ENCODE measurements at places on chromosomes 11 and 22. TPM values are rescaled to one million over a fixed set of nuclear protein-coding genes. Genes with fewer than 3 reads are reported as not detected.
A peak's percentile ranks its signal among the peaks of the same experiment; 100 is the strongest.

Gene FAM180B
- 0.11 TPM for total RNA-seq

Gene APOL2
- total RNA-seq, result 64.5 TPM

Gene OR10AG1
- total RNA-seq, result not detected

Gene SMIM38
- 0.94 TPM for total RNA-seq

GRCh38 chr11:20020198-20020597 is 140.1 kb downstream of the DBX1 start:
- no peak overlapping the region for H3K27ac ChIP-seq
- no peak overlapping the region for H3K4me3 ChIP-seq
- peaks cover 5% of the 10 kb centered on the region for H3K27me3 ChIP-seq
- no peak for DNase-seq
- H3K4me1 ChIP-seq, result no peaks in the 10 kb centered on the region
- no peaks in the 10 kb centered on the region for H3K36me3 ChIP-seq

DNA sequence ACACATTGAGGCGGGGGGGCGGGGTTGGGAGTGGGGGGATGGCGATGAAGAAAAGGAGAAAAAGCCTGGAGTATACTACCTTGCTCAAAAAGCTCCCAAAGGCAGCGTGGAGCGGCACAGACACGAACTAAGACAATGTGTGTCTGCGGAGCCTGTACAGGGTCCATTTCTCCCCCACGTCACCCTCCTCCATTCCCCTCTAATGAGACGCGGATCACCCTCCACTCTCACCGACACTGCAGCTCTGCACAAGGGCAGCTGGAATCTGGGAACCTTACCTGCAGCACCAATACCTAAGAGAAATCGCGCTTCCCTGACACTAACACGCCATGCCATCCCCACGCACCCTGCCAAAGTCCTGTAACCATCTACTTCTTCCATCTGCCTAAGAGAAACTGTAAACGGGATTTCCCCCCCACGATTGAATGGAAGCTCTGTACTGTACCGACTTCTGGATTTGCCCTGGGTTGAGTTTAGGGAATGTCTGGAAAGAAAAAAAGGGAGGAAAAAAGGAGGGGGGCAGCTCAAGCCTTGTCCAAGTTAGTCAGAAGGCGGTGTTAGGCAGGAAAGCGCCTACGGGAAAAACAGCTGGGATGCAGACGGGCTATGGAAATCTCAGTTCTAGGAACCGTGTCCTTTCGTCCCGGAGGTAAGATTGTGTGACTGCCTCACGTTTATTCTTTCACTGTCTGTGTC is 125.7 kb upstream of the C11orf58 start:
- H3K27me3 ChIP-seq, result peaks cover 44% of the 10 kb centered on the region
- DNase-seq, result no peak
- peak overlapping the region; percentile 62 for H3K4me3 ChIP-seq
- H3K36me3 ChIP-seq, result no peaks in the 10 kb centered on the region

GRCh38 chr11:121841487-121842191 is 274.4 kb downstream of the BLID start:
- H3K36me3 ChIP-seq, result no peaks in the 10 kb centered on the region
- H3K4me1 ChIP-seq, result no peaks in the 10 kb centered on the region
- DNase-seq, result no peak
- no peak overlapping the region for H3K27ac ChIP-seq
- H3K27me3 ChIP-seq, result no peaks in the 10 kb centered on the region
- no peak overlapping the region for H3K4me3 ChIP-seq

- no peak overlapping the region for H3K4me3 ChIP-seq
- peak; percentile 69 for DNase-seq
Observed at GRCh38 chr11:72326151-72326848, 82.3 kb upstream of the PHOX2A start.

DNA sequence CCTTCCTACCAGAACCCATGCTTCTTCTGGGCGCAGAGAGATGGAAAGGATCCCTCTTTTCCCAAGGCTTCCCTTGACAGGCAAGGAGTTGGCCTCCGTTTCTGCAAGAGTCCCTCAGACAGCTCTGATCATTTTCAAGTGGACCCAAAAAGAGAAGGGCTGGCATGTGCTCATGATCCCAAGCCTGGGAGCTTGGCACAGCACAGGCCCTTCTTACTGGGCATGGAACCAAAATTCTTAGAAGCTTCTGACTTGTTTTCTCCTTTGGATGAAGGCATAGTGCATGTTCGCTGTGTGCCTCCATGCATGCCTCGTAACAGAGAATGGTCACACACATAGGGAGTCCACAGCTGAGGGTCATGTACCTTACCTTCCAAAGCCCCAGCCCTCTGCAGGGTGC is 449.6 kb downstream of the MIAT start:
- peaks cover 18% of the 10 kb centered on the region for H3K27me3 ChIP-seq
- no peaks in the 10 kb centered on the region for H3K4me1 ChIP-seq
- no peak for DNase-seq
- no peak overlapping the region for H3K4me3 ChIP-seq
- no peaks in the 10 kb centered on the region for H3K36me3 ChIP-seq
- H3K27ac ChIP-seq, result no peak overlapping the region

DNA sequence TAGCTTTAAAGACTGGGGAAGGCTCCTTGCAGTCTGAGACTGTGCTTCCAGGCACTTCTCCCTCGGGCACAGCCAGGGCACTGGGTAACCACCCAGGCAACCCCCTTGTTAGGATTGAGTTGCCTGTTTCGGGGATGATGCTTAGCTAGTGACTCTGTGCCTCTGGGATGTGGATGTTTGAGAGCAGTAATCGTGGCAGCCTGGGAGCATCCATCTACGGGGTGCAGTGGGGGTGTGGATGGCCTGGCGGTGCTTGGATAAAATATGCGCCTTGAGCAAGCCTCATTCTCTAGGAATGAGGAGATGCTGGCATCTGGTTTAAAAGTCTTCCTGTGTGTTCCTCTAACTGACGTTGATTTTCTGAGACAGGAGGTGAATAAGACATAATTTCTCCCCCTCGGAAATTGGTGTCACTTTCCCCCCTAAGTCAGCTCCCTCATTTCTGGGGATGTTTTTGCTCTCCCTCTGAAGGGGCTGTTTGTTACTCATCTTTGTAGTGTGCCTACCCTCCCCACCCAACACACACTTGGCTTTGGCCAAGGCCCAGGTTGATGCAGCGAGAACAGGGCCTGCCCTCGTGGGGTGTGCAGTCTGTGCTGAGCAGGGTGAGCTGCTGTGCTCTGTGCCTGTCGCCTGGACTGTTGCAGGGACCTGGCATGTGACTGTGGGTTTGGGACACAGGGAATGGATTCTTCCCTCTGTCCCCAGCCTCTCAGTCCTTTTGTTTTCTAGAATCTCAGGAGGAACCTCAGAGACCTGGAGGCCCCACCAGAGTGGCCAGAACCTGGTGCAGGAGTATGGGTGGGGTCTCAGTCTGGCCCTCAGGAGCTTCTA is 2.0 kb downstream of the GNAZ start:
- H3K4me1 ChIP-seq, result peaks cover 8% of the 10 kb centered on the region
- no peaks in the 10 kb centered on the region for H3K36me3 ChIP-seq

GRCh38 chr11:61048368-61049062 is 53.8 kb upstream of the CD5 start:
- peaks cover 69% of the 10 kb centered on the region for H3K4me1 ChIP-seq
- peaks cover 59% of the 10 kb centered on the region for H3K36me3 ChIP-seq
- no peak for DNase-seq
- no peaks in the 10 kb centered on the region for H3K27me3 ChIP-seq
- H3K4me3 ChIP-seq, result peak overlapping the region; percentile 18
- peak overlapping the region; percentile 81 for H3K27ac ChIP-seq

- no peak for DNase-seq
- no peaks in the 10 kb centered on the region for H3K4me1 ChIP-seq
- H3K36me3 ChIP-seq, result no peaks in the 10 kb centered on the region
- peaks cover 13% of the 10 kb centered on the region for H3K27me3 ChIP-seq
Observed at GRCh38 chr11:127806501-127806900, 780.9 kb downstream of the ETS1 start.

GRCh38 chr11:4763096-4763495 is 6.6 kb downstream of the OR51F1 start:
- no peak for DNase-seq
- no peak overlapping the region for H3K27ac ChIP-seq
- no peak overlapping the region for H3K4me3 ChIP-seq
- H3K36me3 ChIP-seq, result no peaks in the 10 kb centered on the region
- H3K4me1 ChIP-seq, result peaks cover 2% of the 10 kb centered on the region

DNA sequence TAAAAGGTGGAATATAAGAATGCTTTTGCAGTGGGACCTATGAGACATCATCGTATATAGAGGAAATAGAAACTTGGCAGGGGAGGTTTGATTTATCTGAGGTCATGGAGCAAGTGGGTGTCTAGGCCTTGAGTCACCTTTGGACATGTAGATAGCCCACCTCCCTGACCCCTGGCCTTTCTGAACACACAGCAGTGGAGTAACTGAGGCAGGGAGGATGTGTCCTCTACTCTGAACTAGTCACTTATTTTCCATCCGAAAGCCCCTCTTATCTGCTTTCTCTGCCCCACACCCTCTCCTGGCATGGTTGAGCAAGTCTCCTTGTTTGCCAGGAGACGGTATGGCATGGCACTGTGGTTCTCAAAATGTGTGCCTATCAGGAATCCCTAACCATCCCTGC is 7.9 kb downstream of the CD82 start:
- H3K36me3 ChIP-seq, result peaks cover 41% of the 10 kb centered on the region
- peak overlapping the region; percentile 51 for H3K4me3 ChIP-seq
- peak overlapping the region; percentile 100 for H3K27ac ChIP-seq
- peaks cover 92% of the 10 kb centered on the region for H3K4me1 ChIP-seq

DNA sequence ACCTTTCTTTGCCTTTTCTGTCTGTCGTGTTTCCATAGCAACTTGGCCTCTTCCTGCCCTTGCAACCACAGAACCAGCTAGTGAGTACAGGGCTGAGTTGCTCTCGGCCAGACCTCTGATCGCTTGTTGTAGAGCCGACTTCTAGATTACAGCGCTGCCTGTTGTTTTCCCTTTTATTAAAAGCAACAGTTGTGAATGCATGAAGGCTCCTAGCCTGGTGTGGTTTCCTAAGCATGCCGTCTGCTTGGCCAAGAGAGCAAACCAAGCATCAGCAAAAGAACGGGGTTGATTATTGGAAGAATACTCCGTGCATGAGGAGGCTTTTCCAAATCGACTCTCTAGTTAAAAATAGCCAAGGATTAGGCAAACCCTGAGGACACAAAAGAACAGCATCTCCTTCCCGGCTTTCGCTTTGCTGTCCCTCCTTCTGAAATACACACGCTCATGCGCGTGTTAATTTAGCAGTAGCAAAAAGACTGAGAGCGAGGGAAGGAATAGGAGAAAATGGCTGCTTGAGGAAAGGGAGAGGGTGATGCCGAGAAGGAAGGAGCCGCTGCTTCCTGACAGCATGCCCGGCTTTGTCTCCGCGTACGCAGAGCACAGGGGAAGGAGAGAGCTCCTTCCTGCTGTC is 71.5 kb upstream of the TTC12 start:
- no peaks in the 10 kb centered on the region for H3K36me3 ChIP-seq
- peaks cover 26% of the 10 kb centered on the region for H3K27me3 ChIP-seq
- no peak overlapping the region for H3K27ac ChIP-seq
- DNase-seq, result peak; percentile 44

- peaks cover 46% of the 10 kb centered on the region for H3K4me1 ChIP-seq
- peak within 1 kb of the TSS; percentile 94 for H3K27ac ChIP-seq
- H3K27me3 ChIP-seq, result no peaks in the 10 kb centered on the region
Observed at GRCh38 chr11:126282736-126283591, at the start of gene TIRAP. Gene TIRAP, plus strand, starts transcription at chr11:126283093. Its CDS starts 7,802 bp downstream, at chr11:126290895.

- DNase-seq, result peak; percentile 52
- no peaks in the 10 kb centered on the region for H3K36me3 ChIP-seq
- peaks cover 9% of the 10 kb centered on the region for H3K4me1 ChIP-seq
- no peak overlapping the region for H3K27ac ChIP-seq
- H3K4me3 ChIP-seq, result peak overlapping the region; percentile 48
Observed at GRCh38 chr11:1570896-1571759, 943 bp downstream of the DUSP8 start.

DNA sequence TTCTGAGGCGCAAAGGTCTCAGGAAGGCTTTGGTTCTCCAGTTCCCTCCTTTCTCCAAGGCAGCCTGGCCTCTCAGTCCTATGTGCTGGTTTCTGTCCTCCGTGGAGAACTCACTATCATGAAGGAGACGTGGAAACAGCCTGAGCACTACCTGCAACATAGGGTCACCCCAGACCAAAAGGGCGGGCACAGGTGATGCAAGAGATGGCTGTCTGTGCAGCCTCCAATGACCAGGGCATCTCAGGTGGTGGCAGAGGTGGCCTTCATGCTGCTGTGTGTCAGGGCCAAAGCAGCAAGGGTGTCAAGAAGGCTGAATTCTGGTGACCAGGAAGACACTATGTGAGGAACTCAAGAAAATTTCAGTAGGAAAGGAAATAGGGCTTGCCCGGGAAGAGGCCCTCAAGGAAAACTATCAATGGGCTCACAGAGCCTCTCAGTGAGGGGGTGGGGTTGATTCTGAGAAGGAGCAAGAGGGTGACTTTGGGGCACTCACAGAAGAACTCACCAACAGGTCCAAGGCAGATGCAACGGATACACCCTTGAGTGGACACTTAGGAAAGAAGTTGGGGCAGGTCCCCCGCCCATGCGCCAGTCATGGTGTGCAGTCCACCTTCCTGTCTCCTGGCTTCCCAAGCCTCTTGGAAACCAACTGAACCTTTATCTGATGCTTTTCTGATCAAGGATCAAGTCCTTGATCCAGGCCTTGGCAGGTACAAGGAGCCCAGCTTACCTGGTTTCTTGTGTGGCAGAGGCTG is 212.3 kb upstream of the B3GAT1 start:
- no peak overlapping the region for H3K4me3 ChIP-seq
- H3K4me1 ChIP-seq, result no peaks in the 10 kb centered on the region
- DNase-seq, result no peak
- H3K36me3 ChIP-seq, result no peaks in the 10 kb centered on the region

GRCh38 chr11:37984991-37985390 is 1387.0 kb upstream of the RAG2 start:
- DNase-seq, result no peak
- no peak overlapping the region for H3K27ac ChIP-seq
- no peaks in the 10 kb centered on the region for H3K36me3 ChIP-seq
- no peaks in the 10 kb centered on the region for H3K4me1 ChIP-seq
- H3K27me3 ChIP-seq, result no peaks in the 10 kb centered on the region

Measured in activated CD4-positive, alpha-beta T cell treated with anti-CD3 and anti-CD28 coated beads for 36 hours (primary cell).